Testis (tissue), 5 donors: ENCODE measurements at places on chromosomes 12 and 14. TPM values are rescaled to one million over a fixed set of nuclear protein-coding genes. Genes with fewer than 3 reads are reported as not detected.

Gene SH2B3
- total RNA-seq: 36.9 TPM

Gene SYT1
- 1.3 TPM for total RNA-seq

Gene SRSF9
- total RNA-seq: 199 TPM

Gene BATF
- total RNA-seq: 2.9 TPM

Gene AQP6
- 2.2 TPM for total RNA-seq

Gene INHBE
- 0.25 TPM for total RNA-seq

Gene ZCCHC8
- 25.6 TPM for total RNA-seq

Gene GPR84
- not detected for total RNA-seq

Gene KCNC2
- total RNA-seq: not detected
